SK-N-SH (cell line): ENCODE measurements at places on chromosomes 3 and 15.

GRCh38 chr3:110493438-110494092 lies 578.1 kb upstream of the NECTIN3 start:
- no peak for DNase-seq

DNA sequence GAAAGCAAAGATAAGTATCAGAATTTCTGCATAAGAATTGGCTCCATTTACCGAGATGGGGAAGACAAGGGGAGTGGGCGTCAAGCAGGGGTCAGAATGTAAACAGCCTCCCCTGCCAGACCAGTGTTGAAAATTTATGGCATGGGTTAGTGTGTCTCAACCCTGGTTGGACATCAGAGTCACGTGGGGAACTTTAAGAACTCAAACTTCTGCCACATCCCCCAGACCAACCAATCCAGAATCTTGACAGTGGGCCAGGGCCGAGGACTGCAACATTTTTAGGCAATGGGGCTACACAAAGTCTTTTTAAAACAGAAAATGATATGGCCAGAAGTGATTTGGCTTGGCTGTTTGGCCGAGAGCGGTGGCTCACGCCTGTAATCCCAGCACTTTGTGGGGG lies 14.3 kb upstream of the MASP1 start:
- no peak for DNase-seq

- DNase-seq, result no peak
Observed at GRCh38 chr15:82079736-82080135, 33.9 kb upstream of the MEX3B start.

DNA sequence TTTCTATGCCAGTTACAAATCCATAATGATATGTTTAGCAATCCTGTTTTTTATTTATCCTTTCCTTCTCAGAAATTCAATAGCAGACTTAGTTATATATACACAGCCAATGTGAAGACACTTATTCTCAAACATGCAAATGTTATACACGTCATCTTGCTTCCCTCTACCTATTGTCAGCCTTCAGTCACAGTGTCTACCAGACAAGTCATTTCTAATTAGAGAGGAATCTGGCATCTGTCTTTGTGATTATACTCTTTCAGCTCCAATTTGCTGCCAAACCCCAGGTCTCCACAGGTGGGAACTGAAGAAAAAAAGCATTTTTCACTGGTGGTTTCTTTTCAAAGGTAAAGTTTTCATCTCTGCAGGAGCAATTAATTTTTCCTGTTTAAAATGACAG lies 793.1 kb downstream of the AGBL1 start:
- no peak for DNase-seq

GRCh38 chr3:195511136-195511535 lies 32.0 kb downstream of the PPP1R2 start:
- no peak for DNase-seq

DNA sequence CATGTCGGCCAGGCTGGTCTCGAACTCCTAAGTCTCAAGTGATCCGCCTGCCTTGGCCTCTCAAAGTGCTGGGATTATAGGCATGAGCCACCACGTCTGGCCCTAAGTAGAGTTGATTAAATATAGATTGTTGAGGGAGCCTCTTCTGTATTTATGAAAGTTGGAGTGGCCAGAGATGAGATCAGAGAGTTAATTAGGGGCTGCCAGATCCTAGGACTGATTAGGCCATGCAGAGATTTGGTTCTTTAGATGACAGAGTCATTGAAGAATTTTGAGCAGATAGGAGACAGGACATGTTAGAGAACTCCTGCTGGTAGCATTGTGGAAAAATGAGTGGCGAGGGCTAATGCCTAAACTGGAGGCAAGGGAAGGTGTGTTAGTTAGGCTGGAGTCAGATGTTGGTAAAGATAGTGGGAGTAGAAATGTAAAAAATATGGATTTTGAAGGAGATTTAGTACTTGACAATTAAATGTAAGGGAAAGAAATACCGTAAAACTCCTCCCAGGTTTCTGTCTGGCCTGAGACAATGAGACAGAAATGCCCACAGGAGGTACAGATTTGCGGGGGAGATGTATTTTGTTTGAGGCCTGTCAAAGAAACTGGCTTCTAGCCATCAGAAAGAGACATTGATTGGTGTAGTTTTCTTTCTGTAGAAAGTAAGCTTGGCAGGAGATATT lies 23.4 kb downstream of the SACM1L start:
- no peak for DNase-seq

DNA sequence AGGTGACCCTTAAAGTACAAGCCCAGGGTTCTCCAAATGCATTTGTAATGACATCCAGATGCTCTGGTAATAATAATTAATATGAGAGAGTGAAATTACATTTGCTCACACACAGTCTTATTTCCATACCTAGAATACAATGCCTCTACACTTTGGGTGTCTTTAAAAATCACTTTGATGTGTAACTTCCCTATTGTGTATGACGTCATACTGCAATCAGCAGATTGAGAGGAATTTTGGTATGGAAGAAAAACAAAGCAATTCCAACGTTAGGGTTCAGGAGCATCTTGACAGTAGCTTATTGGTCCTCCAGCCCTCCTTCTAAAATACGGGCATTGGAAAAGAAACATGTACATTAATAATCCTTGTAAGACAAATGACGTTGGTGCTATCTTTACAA lies 670.6 kb upstream of the ZNF385D start:
- DNase-seq, result no peak

- DNase-seq, result no peak
Observed at GRCh38 chr3:52182196-52182595, 15.8 kb upstream of the ALAS1 start.

DNA sequence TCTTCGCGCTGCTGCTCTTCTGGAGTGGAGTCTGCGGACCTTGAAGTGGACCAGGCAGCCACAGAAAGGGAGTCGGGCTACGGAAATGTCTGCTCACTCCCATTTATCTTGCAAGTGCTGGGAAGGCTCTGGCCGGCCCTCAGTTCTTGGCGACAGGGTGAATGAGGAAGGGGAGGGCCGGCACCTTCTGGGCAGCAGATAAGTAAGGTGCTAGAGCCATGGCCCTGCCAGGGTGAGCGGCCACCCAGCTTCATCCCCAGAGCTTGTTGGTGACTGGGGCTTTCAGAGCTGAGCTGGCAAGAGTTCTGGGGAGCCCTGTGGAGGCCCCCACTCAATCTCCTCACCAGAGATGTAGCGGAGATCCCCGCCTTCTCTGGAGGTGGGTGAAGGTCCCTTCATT lies 103.5 kb downstream of the ASB7 start:
- DNase-seq, result no peak

- no peak for DNase-seq
Observed at GRCh38 chr15:76062286-76062685, 2.5 kb downstream of the TMEM266 start.

DNA sequence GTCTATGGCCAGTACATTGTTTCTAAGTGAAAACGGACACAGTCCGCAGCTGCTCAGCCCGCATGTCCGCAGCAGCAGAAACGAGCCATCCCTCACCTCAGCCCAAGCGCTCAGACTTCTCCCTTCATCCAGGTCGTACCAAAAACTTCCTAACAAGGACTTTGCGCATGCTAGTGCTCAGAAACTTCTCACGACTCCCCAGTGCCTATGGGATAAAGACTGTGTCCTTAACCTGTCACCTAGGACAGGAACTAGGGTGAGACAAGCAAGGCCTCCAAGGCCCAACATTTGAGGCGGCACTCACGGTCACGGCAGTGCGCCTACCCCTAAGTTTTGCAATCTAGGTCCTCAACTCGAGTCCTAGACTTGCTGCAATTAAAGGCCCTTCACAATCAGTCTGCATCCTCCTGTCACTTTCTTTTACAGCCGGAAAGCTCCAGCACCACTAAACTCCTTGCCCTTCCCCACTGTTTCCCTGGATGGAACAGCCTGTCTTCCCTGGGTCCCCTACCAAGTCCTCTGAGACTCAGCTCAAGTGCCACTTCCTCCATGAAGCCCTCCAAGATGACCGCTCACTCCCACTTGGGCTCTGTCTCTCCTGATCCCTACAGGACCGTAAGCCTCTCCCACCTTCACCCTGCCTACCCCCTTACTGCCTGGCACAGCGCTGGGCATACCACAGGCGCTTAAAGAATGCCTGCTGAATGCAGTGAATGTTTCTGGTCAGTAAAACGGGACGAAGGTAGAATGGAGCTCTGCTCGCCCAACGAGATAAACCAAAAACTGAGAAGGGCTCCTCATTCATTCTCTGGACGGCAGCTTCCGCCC lies 1.2 kb downstream of the CLN6 start:
- peak; percentile 43 for DNase-seq

GRCh38 chr3:88318067-88318466 lies 168.3 kb downstream of the C3orf38 start:
- DNase-seq, result no peak

GRCh38 chr3:58326267-58326900 lies 6.3 kb upstream of the PXK start:
- no peak for DNase-seq

GRCh38 chr3:159077860-159078259 lies 276.0 kb downstream of the MFSD1 start:
- DNase-seq, result no peak

- no peak for DNase-seq
Observed at GRCh38 chr3:16486201-16486600, 27.3 kb downstream of the RFTN1 start.
